ENCODE measurements at places on chromosomes 11 and 22. TPM values are rescaled to one million over a fixed set of nuclear protein-coding genes. Genes with fewer than 3 reads are reported as not detected.

MMP12 gene
- not detected for polyA plus RNA-seq

DUSP8 gene
- polyA plus RNA-seq = 0.90 TPM

SLC25A45 gene
- polyA plus RNA-seq = 0.17 TPM

PHOX2A gene
- polyA plus RNA-seq = not detected

SPTBN2 gene
- polyA plus RNA-seq = 10.9 TPM

EHF gene
- polyA plus RNA-seq = 9.0 TPM

HTR3A gene
- polyA plus RNA-seq = not detected

NCR3LG1 gene
- polyA plus RNA-seq = 0.31 TPM

TCN1 gene
- polyA plus RNA-seq = 0.16 TPM

CCDC81 gene
- polyA plus RNA-seq = 0.19 TPM

PATE2 gene
- not detected for polyA plus RNA-seq

SSTR3 gene
- not detected for polyA plus RNA-seq
